SJSA1 (cell line): ENCODE measurements at places on chromosomes 16 and 17. TPM values are rescaled to one million over a fixed set of nuclear protein-coding genes. Genes with fewer than 3 reads are reported as not detected.

DNA sequence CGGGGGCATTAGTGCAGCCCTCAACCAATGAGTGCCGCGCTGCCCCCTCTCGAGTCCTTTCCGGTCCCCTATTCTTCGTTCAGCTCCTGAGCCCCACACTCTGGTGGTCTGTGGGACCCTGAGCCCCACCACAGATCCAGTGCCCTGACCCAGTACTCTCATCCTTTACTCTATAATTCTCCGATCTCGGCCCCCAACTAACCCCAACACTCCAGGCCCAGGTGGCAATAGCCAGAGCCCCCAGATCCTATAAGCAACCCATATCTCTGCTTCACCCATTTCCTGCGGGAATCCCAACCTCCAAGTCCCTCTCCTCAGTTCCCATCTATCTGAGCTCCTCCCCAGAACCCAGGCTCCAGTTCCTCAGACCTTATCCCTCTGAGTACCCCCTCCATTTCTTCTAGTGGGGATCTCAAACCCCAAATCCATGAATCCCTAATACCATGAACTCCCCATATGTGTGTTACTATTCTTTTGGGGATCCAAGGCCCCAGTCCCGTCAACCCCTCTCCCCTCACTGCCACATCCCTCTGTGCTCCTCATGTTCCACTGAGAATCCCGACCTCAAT is 1.0 kb upstream of the TBC1D10B start:
- no peaks in the 10 kb centered on the region for H3K27me3 ChIP-seq
- H3K4me3 ChIP-seq, result peak overlapping the region; percentile 29
- no peak for DNase-seq
- H3K4me1 ChIP-seq, result peaks cover 25% of the 10 kb centered on the region
- peaks cover 24% of the 10 kb centered on the region for H3K36me3 ChIP-seq

Gene KRTAP2-3
- not detected in 2 replicates for total RNA-seq

- no peaks in the 10 kb centered on the region for H3K36me3 ChIP-seq
- peaks cover under 1% of the 10 kb centered on the region for H3K4me1 ChIP-seq
- H3K4me3 ChIP-seq, result no peak overlapping the region
- DNase-seq, result no peak
- no peak overlapping the region for H3K27ac ChIP-seq
Observed at GRCh38 chr17:32116937-32117336, 25.4 kb upstream of the RHOT1 start.

Gene HEATR9
- total RNA-seq, result not detected in 2 replicates

DNA sequence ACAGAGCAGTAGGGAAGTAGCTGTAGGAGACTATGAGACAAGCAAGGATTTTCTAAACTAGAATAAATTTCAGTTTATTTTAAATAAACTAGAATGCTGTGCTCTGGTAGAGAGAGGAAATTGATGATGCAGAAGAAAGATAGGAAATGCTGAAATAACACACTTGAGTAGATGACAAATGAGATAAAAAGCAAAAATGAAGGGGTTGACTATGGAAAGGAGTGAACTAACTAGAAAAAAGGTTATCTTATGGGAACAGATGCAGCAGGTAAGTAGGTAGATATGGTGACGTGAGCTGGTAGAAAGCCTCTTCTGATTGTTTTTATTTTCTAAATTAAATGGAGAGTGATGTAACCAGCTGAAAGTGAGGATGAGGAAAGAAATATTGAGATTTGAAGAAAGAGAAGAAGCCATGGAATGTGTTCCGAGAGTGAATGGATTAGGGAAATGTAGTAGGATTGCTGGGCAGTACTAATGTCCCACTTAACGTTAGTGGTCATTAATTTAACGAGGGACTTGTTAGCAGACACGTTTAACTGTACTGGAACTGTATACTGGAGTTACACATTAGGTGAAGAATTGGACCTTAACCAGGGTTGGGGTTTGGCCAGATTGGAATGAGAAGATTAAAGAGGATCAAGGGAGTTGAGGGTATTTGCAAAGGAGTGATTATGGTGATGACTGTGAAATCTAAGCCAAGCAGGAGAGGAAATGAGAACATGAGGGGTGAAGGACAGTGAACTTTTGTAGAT is 196.5 kb downstream of the TANC2 start:
- no peak for DNase-seq
- H3K4me1 ChIP-seq, result no peaks in the 10 kb centered on the region
- no peak overlapping the region for H3K4me3 ChIP-seq

Gene ST6GALNAC2
- total RNA-seq, result 0.84 TPM in 1 of 2 replicates, not detected in the other

- peaks cover 67% of the 10 kb centered on the region for H3K4me1 ChIP-seq
- no peaks in the 10 kb centered on the region for H3K27me3 ChIP-seq
- DNase-seq, result peak; percentile 87
Observed at GRCh38 chr17:37490638-37491614, 1.2 kb downstream of the DUSP14 start.

Gene CDH15
- 0.05 TPM in 1 of 2 replicates, not detected in the other for total RNA-seq

GRCh38 chr17:55426851-55427586 is 5.4 kb upstream of the MMD start:
- no peak overlapping the region for H3K27ac ChIP-seq
- no peak for DNase-seq
- H3K27me3 ChIP-seq, result peaks cover 10% of the 10 kb centered on the region
- no peaks in the 10 kb centered on the region for H3K36me3 ChIP-seq
- no peak overlapping the region for H3K4me3 ChIP-seq
- H3K4me1 ChIP-seq, result peaks cover 4% of the 10 kb centered on the region

- no peaks in the 10 kb centered on the region for H3K36me3 ChIP-seq
- H3K4me3 ChIP-seq, result no peak overlapping the region
- H3K27me3 ChIP-seq, result peaks cover 73% of the 10 kb centered on the region
- no peak for DNase-seq
- H3K4me1 ChIP-seq, result no peaks in the 10 kb centered on the region
Observed at GRCh38 chr17:74637265-74637664, 13.7 kb upstream of the CD300E start.

Gene SCO1
- total RNA-seq, result 23.5 and 27.1 TPM in 2 replicates

DNA sequence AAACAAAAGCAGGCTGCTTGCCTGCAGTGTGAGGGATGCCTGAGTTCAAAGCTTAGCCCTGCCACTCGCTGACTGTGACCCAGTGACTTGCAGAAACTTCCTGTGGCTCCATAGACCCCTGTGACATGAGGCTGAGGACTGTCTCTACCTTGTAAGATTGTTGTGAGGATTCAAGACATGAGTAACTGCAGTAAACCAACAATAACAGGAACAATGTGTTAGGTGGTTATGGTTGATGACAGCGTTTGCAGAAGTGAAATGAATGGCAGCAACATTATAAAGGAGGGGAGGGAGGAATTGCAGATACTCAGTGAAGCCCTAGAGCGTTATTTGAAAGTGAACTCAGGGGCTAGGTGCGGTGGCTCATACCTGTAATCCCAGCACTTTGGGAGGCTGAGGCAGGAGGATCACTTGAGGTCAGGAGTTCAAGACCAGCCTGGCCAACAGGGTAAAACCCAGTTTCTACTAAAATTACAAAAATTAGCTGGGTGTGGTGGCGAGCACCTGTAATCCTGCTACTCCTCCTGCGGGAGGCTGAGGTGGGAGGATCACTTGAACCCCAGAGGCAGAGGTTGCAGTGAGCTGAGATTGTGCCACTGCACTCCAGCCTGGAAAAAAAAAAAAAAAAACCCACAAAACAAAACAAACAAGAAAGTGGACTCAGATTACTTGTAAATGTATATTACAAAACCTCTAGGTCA is 33.5 kb upstream of the EMP2 start:
- H3K4me3 ChIP-seq, result no peak overlapping the region
- no peaks in the 10 kb centered on the region for H3K36me3 ChIP-seq
- H3K4me1 ChIP-seq, result no peaks in the 10 kb centered on the region; the same call in 1 of the 2 replicates
- DNase-seq, result no peak
- no peaks in the 10 kb centered on the region; the same call in 1 of the 2 replicates for H3K27me3 ChIP-seq

DNA sequence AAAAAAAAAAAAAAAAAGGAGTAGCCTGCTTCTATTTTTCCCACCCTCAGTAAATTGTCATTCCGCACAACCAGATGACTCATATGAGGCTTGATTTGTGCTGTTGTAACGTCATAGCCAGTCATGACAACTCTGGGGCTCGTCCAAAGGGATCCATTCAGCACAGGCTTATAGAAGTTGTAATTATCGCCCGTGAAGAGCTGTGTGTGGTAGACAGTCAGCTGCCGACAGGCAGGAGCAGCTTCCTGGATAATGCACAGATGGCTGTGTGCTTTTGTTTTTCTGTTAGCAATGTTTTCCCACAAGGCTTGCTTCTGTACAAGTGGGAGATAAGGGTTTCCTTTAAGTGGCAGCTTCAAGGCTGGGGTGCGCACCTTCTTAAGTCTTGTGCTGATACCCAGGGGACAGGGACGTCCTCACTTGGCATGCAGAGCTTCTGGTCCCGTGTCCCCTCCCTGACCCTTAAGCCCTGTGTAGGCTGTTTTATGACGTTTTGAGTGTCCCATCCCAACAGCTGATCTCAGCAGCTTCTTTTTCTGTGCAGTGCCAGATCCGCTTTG is 26.0 kb downstream of the SNX29 start:
- no peak overlapping the region for H3K27ac ChIP-seq
- DNase-seq, result no peak
- no peak overlapping the region for H3K4me3 ChIP-seq
- peaks cover 4% of the 10 kb centered on the region for H3K4me1 ChIP-seq
- no peaks in the 10 kb centered on the region for H3K27me3 ChIP-seq

Gene PRCD
- 0.13 TPM in 1 of 2 replicates, not detected in the other for total RNA-seq

Gene KRT33B
- total RNA-seq, result 0.21 and 0.72 TPM in 2 replicates

DNA sequence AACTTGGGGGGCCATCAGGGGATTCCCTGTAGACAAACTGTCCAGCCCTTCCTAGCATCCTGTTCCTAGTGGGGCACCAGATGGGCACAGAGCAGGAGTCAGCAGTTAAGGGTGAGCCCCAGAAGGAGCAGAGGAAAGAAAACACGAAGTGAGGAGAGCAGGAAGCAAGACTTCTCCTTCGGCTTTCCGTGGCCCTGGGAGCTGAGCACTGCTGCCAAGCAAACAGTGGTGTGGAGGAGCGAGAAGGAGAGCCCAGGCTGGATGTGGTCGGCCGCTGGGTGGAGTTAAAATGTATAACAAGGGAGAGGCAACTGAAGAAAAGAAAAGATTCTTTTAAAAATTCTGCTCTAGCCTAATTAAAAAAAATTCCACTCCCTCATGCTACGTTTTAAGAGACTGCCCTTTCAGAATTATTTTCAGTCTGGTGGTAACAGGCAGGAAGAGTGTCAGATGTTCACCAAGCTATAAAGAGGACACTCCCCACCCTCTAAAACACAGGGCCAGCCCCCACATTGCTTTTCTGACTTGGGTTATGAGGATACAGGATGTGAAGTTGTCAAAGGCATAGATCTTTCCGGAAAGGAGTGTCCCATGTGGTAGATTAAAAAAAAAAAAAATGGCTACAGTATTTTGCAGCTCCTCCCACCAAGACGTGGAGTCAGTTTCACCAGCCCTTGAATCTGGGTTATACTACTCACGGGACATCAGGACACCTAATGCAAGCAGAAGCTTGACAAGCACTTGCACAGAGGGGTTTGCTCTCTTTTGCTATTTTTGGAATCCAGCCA is 74.9 kb upstream of the ZFHX3 start:
- DNase-seq, result no peak
- no peak overlapping the region for H3K4me3 ChIP-seq
- no peaks in the 10 kb centered on the region for H3K36me3 ChIP-seq
- no peak overlapping the region for H3K27ac ChIP-seq
- no peaks in the 10 kb centered on the region for H3K27me3 ChIP-seq

DNA sequence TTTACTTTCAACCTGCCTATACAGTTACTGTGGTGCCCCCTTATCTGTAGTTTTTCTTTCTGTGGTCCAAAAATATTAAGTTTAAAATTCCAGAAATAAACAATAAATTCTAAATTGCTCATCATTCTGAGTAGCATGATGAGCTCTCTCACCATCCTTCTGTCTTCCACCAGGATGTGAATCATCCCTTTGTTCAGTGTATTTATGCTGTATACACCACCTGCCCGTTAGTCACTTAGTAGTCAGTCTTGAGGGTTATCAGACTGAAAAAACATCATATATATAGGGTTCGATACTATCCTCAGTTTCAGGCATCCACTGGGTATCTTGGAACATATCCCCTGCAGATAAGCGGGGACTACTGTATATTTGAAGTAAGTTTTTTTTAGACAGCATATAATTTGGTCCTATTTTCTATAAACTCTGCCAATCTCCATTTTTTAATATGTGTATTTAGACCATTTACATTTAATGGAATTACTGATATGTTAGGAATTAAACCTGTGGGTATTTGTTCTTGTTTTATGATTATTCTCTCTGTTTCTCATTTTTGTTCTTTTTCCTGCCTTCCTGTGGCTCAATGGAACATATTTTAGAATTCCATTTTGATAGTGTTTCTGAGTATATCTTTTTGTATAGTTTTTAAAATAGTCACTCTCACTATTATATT is 31.0 kb downstream of the TBX21 start:
- H3K27me3 ChIP-seq, result peaks cover 3% of the 10 kb centered on the region; the same call in 1 of the 2 replicates
- H3K4me1 ChIP-seq, result no peaks in the 10 kb centered on the region
- DNase-seq, result no peak
- H3K36me3 ChIP-seq, result no peaks in the 10 kb centered on the region

GRCh38 chr17:3968015-3968414 is 3.8 kb upstream of the ATP2A3 start:
- peaks cover 15% of the 10 kb centered on the region for H3K27me3 ChIP-seq
- peaks cover 16% of the 10 kb centered on the region for H3K4me1 ChIP-seq
- H3K4me3 ChIP-seq, result no peak overlapping the region
- DNase-seq, result no peak

- H3K4me3 ChIP-seq, result no peak overlapping the region
- H3K27ac ChIP-seq, result no peak overlapping the region
- H3K4me1 ChIP-seq, result peaks cover 69% of the 10 kb centered on the region
- no peak for DNase-seq
- H3K36me3 ChIP-seq, result peaks cover 31% of the 10 kb centered on the region
Observed at GRCh38 chr17:79840989-79841286, 1.7 kb upstream of the CBX4 start.

Gene KCNH4
- total RNA-seq, result not detected in 2 replicates

DNA sequence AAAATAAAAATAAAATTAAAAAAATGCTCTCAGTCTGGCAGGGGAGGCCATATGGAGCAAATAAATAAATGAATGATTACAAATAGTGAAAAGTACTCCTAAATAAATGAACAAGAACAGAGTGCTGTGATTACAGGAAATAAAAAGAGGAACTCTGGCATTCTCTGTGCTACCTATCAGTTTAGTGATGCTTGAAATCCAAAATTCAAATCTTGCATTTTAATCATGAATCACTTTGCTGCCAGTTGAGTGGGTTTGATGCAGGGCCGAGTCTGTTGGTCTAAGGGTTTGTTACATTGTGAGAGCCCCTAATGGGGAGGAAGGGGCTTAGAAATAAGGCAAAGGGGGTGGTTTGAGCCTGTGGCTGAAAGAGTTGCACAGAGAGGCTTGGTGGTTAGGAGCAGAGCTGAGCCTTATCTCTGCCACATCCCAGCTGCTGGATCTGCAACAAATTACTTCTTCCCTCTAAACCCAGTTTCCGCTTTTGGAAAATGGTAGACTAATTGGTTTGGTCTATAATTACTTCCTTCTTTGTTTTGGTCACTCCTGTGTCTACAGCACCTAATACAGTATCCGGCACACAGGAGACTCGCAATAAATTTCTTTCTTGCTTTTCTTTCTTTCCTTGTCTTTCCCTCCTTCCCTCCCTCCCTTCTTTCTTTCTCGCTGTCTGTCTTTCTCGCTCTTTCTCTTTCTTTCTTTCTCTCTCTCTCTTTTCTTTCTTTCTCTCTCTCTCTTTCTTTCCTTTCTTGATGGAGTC is 6.3 kb upstream of the ABCC1 start:
- H3K4me1 ChIP-seq, result peaks cover 23% of the 10 kb centered on the region
- H3K27me3 ChIP-seq, result no peaks in the 10 kb centered on the region

Gene KRT20
- total RNA-seq, result not detected in 2 replicates

- DNase-seq, result no peak
- no peaks in the 10 kb centered on the region for H3K27me3 ChIP-seq
- no peak overlapping the region for H3K27ac ChIP-seq
- peak overlapping the region; percentile 83 for H3K4me3 ChIP-seq
- peaks cover 21% of the 10 kb centered on the region for H3K4me1 ChIP-seq
- H3K36me3 ChIP-seq, result no peaks in the 10 kb centered on the region
Observed at GRCh38 chr16:10945065-10945787, 862 bp downstream of the CLEC16A start.

Gene SPN
- total RNA-seq, result not detected in 2 replicates
